Stimulated activated naive CD4-positive, alpha-beta T cell treated with Interleukin-2 at 50 U/mL for 16 hours (primary cell): ENCODE measurements at places on chromosomes 13 and 19.

DNA sequence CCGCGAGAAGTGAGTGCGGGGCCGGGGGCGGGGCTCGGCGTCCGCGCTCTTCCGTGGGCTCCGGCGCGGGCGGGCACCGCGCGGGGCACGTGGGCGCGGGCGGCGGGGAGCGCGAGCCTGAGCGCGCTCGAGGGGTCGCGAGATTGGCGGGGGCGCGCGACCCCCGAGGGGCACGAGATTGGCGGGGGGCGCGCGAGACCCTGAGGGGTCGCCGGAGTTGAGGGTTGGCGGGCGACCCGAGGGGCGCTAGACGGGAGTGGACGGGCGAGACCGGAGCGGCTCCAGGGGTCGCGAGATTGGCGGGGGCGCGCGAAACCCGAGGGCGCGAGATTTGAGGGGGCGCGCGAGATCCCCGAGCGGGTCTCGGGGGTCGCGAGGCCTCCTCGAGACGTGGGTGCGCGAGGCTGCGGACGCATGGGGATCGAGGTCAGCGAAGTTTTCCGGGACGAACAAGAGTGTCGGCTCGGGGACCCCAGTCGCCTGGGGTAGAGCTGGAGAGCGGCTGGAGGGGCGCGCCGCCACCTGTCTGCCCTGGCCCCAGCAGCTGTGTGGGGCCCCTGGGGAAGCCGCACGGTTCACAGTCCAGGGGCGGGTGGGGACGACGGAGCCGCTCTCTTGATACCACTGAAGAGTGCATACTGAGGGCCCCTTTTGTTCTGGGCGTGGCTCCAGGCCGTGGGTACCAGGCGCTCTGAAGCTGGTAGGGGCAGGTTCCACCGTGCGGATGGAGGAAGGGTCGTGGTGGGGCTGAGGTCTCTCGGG is 682 bp downstream of the SSBP4 start:
- DNase-seq = peak; percentile 63

- peak; percentile 79 for DNase-seq
These were observed 29.1 kb downstream of the VAV1 start for GRCh38 chr19:6801485-6802086.

DNA sequence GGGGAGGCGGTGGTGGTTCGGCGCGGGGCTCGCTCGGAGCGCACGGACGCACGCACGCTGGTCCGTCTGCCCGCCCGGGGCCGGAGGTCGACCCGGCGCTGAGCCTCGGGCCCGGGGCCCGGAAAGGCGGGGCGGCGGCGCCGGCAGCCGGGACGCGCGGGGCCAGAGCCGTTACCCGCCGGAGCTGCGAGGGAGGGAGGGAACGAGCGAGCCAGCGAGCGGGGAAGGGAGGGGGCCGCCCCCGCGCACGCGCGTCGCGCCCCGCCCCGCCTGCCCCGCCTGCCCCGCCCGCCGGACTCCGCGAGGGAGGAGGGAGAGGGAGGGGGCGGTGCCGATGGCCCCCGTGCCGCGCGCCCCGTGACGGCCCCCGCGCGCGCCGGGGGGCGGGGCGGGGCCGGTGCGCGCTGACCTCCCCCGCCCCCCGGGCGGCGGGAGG is 15.0 kb downstream of the CIC start:
- DNase-seq = peak; percentile 81

DNA sequence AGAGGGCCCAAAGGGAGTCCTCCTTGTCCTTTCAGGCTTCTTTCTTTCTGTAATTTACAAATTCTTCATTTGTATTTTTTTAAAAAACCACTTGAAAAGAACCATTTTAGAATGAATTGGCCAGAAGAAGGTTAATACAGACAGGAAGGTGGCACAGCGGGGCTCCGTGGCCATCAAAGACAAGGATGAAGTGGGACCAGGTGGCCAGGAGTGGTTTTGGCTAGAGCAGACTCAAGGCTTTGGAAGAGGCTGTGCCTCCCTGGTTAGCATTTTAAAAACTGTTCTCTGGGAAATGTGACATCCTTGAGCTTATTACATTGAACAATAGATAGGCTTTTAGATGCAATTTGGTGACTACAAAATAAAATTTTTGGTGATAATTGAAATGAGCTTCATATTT is 48.4 kb downstream of the ATP8A2 start:
- DNase-seq = no peak
